Neural progenitor cell (in vitro differentiated cells): ENCODE measurements at places on chromosomes 1 and 21.

- DNase-seq = no peak
These were observed 2.2 kb upstream of the CLCA2 start for GRCh38 chr1:86421601-86422280.

GRCh38 chr21:43786300-43786806, 3.0 kb upstream of the RRP1 start:
- DNase-seq = no peak

- peak; percentile 21 for DNase-seq
These were observed 93.5 kb downstream of the TTLL7 start for GRCh38 chr1:83905315-83905907.

DNA sequence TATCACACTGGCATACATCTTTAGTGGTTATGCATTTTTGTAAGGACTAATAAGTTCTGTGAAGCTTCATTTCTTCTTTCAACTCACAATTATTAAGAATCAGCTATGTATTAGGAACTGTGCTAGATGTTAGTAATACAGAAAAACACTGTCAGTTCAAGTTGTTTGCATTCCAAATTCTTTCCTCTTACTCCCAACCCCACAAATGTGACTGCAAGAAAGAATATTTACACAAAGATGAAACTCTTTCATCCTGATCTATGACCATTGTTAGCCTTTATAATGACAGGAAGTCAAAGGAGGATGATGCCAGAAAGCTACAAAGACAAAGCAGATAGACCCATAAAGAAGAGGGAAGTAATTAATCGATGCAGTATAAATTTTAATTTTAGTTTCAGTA, 21.0 kb upstream of the GADD45A start:
- no peak for DNase-seq

- DNase-seq = no peak
These were observed 171.8 kb upstream of the C1orf87 start for GRCh38 chr1:60245324-60245723.

GRCh38 chr1:204113896-204114295, 37.9 kb downstream of the ETNK2 start:
- no peak for DNase-seq

DNA sequence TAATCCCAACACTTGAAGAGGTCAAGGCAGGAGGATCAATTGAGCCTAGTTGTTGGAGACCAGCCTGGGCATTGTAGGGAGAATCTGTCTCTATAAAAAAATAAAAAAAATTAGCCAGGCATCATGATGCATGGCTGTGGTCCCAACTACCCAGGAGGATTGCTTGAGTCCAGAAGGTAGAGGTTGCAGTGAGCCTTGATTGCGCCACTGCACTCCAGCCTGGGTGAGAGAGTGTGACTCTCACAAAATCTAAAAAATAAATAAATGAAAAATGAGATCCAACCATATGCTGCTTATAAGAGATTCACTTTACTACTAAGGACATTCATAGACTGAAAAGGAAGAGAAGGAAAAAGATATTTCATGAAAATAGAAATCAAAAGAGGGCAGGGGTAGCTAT, 47.1 kb upstream of the HP1BP3 start:
- DNase-seq = no peak

DNA sequence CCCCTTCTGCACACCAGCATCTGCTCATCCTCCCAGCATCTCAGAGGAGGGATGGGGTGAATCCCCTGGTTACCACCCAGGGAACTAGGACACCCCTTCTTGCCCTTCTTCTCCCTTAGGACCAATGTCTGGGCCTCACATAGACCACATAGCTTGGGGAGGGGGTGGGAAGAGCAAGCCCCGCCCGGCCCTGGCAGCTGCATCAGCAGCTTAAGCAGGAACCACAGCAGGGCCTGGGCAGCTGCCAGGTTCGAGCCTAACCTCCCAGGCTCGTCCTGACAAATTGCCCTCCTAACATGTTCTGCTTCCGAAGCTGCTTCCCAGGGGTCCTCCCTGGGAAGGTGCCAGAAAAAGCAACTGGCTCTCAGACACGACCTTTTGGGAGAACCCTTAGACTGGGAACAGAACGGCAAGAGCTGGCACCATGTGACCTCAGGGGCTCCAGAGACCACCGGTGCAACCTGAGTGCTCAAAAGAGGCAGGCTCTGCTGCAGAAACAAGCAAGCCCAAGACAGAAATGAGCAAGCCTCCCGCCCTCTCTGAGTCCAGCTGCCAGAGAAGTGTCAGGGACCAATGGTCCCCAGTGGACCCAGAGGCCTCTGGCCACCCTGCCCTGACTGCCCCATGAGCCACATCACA, 18.4 kb upstream of the CLSTN1 start:
- DNase-seq = no peak

DNA sequence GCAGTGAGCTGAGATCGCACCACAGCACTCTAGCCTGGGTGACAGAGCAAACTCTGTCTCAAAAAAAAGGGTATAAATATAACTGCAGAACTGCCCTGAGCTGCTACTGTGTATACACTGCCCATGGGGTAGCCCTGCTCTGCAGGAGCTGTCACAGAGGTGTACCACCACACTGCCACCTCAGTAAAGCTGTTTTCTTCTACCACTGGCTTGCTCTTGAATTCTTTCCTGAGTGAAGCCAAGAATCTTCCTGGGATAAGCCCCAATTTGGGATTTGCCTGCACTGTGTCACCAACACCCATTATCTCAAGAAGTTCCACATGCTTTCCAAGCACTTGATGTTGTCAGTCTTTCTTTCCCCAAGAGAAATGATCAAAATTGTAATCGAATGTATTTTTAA, 30.6 kb upstream of the SLC6A9 start:
- no peak for DNase-seq

DNA sequence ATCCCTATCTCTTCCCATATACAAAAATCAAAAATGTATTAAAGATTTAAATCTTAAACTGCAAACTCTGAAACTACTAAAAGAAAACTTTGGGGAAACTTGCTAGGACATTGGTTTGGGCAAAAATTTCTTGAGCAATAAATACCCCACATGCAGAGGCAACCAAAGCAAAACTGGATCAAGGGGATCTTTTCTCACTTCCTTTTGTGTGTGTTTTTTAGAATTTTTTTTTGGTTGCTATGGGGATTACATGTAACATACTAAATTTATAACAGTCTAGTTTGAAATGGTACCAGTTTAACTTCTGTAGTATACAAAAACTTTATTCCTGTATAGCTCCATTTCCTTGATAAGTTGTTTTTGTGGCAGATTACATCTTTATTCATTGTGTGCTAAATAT, 16.8 kb downstream of the MAST2 start:
- DNase-seq = no peak

GRCh38 chr1:119987112-119987511, 82.3 kb downstream of the NOTCH2 start:
- DNase-seq = no peak

DNA sequence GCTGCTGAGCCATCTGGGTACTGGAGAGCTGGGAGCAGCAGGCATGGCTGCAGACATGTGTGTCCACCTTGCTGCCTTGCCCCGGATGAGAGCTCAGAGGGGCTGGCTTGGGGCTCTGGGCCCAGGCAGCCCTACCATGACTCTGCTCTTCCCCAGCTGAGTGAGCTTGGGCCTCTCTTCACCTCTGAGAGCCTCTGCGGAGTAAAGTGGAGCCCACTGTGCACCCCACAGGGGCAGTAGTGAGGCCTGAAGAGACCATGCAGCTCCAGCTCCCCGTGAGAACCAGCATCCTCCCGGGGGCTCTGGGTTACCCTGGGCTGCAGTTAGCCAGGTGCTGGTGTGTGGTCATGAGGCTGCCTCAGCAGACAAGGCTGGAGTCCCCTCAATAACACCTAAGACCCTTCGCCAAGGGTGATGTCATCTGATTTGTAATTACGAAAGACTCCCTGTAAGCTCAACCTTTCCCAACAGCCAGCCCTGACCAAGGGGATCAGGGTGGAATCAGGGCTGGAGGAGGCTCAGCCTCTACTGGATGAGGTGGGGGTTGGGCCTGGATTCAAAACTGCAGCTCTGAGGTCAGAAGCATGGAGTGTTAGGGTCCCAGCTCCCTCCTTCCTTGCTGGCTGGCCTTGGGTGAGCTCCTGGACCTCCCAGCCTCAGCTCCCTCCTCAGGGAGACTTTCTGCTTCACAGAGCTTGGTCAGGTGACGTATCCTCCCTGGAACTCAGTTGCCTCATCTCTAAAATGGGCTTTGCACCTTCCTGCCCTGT, 308.0 kb downstream of the MATN1 start:
- DNase-seq = no peak

GRCh38 chr21:33332143-33332542, 7.4 kb downstream of the IFNAR1 start:
- no peak for DNase-seq

GRCh38 chr1:107919953-107920352, 45.0 kb downstream of the VAV3 start:
- no peak for DNase-seq

DNA sequence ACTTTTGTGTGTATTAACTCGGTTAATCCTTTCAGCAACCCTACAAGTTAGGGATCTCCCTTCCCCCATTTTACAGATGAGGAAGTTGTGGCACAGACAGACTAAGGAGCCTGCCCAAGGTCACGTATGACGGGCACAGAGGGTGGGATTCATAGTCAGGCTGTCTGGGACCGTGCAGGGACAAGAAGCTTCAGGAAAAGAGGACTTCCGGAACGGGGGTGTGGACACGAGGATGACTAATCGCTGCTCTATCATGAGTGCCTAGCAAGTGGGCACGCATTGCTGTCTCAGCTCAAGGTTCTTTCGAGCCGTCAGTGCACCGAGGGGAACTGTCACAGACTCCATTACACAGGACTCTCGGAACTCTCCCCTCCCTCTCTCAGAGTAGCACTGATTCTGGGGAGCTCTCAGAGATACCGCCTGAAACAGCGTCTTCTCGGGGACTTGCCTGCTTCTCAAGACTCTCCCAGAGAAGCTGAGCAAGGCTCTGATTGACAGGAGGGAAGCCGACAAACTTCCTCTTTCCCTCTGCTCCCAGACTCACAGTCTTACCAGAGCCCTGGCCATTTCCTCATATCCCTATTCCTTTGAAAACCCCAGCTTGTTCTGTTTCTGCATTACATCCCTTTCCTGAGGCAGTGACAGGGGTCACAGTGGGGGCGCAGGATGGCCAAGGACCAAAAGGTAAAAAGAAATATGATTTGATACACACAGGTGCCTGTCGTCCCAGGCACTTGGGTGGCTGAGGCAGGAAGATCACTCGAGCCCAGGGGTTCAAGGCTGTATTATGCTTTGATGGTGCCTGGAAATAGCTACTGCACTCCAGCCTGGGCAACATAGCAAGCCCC, 14.4 kb downstream of the FHAD1 start:
- DNase-seq = no peak

DNA sequence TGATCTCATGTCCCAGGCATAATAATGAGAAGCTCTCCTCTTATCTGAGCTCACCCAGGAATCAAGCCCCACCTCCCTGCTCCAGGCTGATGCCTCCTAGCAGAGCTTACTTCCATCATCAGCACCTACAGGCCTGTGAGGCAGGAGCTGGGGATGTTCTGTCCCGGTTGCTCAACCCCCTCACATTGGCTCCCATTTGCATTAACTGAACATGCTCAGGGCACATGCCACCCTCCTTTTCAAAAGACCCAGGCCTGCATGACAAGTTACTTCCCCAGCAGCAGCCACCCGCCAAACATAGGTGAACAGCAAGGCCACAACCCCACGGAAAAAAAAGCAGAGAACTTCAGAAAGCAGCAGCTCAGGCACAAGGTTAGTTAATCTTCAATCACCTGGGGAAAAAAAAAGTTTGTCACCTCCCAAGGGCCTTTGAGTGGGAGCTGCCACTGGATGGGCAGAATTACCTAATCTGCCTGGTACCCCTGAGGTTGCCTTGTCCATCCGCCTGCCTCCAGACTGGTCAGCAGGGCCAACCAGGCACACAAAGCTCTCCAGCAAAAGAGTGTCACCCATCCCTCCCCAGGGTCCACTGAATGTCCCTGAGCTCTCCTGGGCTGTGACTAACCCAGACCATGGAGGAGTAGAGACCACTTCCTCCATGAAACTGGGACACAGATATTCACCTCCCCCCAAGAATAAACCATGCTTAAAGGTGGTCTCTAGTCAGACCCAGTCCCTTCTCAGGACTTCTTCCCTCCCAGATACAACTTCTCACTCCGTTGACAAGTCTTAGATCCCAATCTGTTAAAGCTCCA, 4.4 kb downstream of the KCNN3 start:
- DNase-seq = no peak

- no peak for DNase-seq
These were observed 93.1 kb downstream of the FNBP1L start for GRCh38 chr1:93541045-93541444.

DNA sequence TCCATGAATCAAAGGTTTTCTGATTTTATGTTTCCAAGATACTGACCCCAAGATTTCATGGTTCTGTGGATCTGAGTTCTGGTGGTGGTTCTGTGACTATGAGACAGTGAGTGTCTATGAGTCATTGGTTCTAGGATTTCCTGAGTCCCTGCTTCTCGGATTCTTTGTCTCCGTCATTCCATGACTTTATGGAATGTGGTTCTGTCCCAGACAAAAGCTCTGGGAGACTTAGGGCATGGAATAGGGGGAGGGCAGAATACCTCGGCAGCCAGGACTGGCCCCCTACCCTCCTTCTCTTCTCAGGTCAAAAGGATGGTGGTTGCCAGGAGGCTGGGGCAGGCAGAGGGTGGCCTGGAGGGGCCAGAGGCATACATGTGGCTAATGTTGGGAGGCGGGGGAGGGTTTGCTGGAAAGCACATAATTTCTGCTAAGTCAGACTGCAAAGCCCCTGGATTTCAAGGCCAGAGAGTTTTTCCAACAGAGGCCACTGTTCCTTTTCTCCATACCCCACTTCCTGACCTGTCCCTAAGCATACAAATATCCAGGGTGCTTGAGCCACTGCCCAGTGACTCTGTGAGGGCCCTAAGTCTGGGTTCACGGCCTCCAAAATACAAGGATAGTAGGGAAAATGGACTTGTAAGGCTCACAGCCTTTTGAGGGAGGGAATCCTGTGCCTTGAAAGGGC, 17.2 kb downstream of the CDCP2 start:
- DNase-seq = peak; percentile 43

DNA sequence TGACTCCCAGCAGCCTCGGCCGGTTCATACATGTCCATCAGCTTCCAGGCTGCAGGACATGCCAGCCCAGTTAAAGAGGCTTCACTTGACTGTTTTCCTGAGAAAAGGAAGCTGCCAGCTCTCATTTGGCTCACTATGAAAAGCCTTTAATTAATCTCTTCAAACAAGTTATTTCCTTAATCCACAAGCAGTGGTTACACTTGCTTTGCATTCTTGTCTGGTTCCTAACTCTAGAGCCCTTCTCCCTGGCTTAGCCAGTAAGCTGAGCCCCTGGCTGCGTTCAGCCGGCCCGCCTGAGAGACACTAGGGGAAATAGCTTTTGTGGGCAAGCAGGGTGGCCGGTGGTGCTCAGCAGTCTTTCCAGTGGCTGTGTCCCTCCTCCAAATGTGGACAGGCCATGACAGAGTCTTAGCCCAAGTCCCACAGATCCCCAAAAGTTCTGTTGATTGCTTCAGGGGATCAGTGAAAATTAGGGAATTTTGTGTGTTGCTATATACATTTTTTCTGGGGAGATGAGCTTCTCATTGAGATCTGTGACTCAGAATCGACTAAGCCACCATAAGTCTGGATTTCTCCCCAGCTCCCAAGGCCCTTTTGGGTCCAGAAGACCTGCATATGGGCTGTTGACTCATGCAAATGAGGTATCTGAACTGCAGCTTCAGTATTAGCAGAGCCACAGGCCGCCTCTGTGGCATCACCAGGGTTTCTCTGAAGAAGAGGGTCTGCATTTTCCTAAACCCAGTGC, 10.1 kb downstream of the ATF3 start:
- peak; percentile 50 for DNase-seq
